Activated CD4-positive, alpha-beta T cell treated with anti-CD3 and anti-CD28 coated beads for 24 hours (primary cell): ENCODE measurements at places on chromosomes 2 and 18.

GRCh38 chr2:57207191-57207590 lies 839.4 kb upstream of the VRK2 start:
- DNase-seq: no peak

DNA sequence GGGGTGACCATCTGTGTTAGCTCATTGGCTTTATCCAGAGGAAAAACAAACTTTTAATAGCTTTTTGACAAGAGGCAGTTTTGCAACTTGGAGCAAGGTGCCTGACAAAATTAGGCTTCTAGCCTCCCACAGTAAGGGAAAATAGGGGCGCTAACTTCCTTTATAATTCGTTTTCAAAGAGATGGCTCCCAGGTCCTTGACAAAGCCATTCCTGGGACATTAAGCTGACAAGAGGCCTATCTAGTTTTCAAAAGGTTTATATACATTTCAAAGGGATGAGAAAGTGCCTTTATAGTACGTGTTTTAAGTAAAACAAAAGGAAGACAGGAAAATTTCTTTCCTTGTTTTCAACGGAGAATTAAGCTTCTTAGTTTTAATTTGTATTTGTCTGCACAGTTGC lies 159.4 kb upstream of the GCFC2 start:
- no peak for DNase-seq

DNA sequence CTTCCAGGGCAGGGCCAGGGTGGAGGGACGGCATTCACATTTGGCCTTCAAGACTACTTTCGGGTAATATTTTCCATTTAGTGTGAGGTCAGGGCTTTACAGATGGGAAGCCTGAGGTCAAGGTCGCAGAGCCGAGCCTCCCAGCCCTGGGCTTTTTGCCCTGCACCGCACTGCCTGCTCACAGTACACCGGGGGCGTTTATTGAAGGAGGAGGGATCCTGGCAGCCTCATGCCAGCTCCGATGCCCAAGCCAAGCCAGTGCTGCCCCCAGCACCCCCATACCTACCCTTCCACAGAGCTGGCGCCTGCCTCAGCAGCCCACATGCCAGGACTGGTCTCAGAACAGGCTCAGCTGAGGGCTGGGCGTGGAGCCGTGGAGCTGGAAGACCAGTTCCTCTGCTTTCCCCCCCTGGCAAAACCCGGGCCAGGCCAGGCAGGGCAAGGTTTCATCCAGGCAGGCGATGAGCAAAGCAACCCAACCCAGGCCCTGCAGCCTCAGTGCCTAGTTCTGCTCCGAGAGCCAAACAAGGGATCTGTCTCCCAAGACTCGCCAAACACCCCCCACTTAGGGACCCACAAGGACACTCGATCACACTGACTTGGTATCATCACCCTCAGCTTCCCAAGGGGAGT lies 11.9 kb downstream of the SDC1 start:
- DNase-seq: no peak

DNA sequence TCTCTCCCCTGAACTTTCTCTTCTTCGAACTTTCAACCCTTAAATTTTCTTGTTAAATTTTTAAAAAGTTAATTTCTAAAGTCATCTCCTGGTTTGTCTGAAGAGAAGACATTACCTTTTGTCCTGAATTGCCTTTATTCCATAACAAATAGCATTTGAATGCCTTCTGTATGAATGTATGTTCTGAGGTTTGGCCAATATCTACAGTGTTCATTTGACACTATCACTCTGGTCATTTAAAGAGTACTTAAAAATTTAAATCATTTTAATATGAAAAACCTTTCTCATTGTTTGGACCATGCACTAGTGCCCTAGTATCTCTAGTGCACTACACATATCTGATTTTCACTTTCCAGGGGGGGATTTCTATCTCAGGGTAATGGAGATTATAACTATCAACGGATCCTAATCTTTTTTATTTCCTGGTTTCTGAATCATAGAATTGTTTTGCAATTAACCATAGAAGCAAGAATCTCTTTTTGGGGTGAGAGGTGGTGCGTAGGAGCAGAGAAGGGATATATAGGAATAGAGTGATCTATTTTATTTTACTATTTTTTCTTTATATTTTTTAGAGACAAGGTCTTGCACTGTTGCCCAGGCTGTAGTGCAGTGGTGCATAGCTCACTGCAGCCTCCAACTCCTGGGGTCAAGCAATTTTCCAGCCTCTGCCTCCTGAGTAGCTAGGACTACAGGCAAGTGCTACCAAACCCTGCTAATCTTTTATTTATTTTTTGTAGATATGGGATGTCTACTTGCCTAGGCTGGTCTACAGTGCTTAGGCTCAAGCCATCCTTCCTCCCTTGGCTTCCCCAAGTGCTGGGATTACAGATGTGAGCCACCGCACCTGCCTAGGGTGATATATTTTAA lies 25.5 kb downstream of the TANC1 start:
- DNase-seq: no peak

DNA sequence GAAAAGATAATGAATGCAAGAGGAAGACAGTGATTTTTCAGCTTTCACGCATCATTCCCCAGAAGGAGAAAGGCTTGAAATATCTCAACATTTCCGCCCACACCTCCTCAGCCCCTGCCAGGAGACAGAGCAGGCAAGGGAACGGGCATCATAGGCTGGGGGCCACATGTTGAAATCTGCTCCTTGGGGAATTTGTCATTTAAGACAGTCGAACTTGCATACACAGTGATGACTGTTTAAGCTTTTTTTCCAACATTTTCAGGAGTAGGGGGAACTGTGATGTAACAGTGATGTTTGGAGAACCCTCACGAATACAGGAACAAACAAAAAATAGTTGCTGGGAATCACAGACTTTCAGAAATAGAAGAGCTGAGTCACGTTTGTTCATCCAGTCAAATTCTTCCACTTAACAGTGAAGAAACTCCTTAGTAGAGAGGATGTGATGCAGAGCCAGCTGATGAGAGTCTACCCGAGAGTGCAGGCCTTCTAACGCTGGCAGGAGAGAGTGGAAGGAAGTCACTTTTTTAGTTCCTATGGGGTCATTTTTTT lies 266.8 kb downstream of the ALPK2 start:
- DNase-seq: no peak

- no peak for DNase-seq
Observed at GRCh38 chr18:62209046-62209445, 22.0 kb downstream of the RELCH start.
